ENCODE measurements at places on chromosomes 12 and 14.
A peak's percentile ranks its signal among the peaks of the same experiment; 100 is the strongest.

DNA sequence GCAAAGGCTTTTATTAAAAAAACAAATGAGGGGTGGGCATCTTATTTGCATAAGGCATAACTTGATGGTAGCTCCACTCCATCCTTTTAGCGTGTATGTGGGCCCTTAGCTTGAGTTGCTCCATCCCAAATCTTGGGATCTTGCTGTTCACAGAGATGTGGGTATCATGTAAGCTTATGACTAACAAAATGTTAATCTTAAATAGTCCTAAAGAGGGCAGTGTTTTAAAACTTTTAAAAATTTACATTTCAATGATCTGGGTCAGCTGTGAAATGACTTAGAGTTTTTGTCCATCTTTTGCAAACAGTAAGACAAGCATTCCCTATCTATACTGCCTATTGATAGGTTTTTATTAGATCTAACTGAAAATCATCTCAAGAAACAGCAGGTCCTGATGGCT is 86.0 kb downstream of the SLCO1A2 start:
- peak; percentile 52 for DNase-seq

DNA sequence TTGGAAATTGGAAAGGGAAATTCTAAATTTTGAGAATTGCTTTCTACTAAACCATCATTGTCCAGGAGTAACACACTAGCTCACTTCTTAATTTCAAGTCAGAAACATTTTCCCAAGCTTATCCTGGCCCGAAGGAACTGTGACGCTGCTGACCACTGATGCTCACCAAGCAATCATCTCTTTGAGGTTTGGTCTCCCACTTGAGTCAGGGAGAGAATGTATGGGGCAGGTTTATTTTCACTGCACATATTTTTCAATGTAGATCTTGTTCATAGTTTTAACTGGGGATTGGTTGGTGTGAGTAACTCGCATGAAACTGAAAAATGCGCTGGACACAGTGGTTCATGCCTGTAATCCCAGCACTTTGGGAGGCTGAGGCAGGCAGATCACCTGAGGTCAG is 12.9 kb upstream of the RNASE10 start:
- DNase-seq, result no peak

DNA sequence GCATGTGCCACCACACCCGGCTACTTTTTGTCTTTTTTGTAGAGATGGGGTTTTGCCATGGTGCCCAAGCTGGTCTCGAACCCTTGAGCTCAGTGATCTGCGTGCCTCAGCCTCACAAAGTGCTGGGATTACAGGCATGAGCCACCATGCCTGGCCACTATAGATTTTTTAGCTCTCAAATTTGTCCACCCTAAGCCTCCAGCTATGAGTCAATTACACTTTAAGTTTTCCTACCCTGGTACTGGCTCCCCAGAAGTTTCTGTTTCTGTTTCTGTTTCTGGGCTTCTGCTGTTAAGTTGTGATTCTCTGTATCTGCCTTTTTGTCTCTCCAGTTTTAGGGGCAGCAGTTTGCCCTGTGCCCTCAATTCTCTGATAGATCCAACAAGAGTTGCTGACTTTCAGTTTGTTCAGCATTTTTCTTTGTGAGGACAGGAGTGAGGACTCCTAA is 4.4 kb upstream of the TINF2 start:
- no peak for DNase-seq

DNA sequence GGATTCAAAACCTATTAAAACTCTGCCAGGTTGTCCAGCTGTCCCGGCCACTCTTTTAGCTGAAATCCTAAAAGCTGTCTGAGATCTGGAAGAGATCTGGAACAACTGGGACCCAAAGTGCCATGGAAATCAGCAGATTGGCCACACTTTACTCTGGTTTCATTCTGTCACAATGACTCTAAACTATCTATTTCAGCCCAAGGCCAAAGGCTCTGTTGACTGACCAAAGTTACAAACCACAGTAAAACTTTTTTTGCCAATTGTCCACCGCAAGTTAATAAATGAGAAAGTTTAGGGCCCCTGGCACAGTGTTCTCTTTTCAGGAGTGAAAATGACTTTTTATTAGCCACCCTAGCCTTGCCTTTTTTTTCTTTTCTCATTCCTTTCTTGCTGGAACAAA is 113.4 kb upstream of the CPM start:
- DNase-seq, result no peak

DNA sequence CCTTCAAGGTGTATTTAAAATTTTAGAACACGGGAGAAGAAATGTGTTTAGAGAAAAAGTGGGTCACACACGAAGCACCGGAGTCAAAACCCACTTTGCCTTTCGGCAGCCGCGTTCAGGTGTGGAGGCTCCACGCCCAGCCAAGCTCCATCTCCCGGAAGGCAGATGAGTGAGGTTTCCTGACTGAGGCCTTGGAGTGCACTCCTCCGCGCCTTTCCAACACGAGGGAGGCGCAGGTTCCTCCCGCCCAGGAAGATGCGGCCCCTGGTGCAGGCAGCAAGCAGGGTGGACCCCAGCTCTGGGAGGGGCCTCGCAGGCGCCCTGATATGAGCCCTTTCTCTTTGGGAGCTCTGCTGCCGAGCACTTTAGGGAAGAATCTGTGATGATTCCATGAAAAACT is 22.5 kb downstream of the MTA1 start:
- no peak for DNase-seq

DNA sequence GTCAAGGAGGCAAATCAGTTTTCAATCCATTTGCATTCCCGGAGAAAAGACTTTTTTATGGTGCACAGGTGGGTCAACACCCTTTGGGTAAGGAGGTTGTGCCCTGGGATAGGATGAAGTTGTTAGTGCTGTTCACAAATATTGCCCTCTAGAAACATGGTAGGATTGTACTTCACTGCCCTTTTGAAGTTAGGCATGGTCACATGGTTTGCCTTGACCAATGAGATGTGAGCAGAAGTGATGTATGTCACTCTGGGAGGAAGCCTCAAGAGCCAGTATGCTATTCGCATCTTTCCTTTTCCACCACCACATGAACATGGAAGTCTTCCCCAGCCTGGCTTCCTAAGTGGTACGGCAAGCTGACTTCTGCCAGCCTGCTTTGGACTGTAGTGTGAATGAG is 182.7 kb downstream of the TMX1 start:
- DNase-seq, result no peak

DNA sequence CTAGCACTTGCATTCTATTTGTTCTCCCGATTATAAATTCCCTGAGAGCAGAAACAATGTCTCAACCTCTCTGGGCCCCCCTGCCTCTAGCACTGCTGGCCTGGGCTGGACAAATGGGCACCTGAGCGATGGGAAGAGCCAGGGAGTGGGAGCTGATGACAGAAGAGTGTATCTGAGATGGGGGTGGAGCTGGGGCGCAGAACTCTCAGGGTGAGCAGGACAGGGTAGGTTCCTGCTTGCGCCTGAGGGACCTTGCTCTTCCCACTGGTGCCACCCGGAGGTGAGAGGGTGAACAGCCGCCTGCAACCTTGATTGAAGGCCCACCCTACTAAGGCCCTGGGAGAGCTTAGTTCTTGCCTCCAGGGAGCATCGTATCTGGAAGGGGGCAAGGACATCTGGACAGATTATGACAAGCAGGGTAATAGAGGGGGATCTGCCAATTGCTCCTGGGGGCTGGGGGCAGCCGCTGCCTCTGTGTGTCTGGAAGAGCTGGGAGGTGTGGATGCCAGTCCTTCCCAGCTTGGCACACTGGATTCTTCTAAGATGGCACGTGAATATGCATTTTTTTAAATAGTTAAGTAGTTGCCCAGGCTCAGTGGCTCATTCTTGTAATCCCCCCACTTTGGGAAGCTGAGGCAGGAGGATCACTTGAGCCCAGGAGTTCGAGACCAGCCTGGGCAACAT is 43.0 kb upstream of the TSPAN9 start:
- peak; percentile 66 for DNase-seq

DNA sequence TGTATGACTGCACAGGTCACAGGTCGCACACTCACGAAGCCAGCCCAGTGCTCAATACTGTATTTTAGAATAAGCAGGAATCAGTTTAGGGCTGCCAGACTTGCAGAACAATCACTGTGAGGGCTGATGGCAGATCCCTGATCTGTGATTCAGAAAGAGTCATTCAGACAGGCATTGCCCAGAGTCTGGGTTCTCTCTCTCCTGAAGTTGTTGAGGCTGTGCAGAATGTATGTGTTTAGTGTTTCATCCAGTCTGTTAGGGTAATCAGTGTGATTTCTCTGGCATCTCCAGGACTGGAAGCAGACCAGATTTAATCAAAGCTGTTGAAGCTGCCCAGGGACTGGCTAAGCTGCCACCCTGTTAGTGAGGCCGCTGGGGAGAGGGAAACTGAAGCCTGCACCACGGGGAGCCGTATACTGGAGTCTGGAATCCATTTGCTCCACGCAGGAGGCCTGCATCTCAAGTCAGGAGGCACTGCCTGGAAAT is 69.3 kb downstream of the ETV6 start:
- DNase-seq, result peak; percentile 30

- DNase-seq, result no peak
Observed at GRCh38 chr12:52247622-52248540, 14.8 kb downstream of the KRT7 start.

DNA sequence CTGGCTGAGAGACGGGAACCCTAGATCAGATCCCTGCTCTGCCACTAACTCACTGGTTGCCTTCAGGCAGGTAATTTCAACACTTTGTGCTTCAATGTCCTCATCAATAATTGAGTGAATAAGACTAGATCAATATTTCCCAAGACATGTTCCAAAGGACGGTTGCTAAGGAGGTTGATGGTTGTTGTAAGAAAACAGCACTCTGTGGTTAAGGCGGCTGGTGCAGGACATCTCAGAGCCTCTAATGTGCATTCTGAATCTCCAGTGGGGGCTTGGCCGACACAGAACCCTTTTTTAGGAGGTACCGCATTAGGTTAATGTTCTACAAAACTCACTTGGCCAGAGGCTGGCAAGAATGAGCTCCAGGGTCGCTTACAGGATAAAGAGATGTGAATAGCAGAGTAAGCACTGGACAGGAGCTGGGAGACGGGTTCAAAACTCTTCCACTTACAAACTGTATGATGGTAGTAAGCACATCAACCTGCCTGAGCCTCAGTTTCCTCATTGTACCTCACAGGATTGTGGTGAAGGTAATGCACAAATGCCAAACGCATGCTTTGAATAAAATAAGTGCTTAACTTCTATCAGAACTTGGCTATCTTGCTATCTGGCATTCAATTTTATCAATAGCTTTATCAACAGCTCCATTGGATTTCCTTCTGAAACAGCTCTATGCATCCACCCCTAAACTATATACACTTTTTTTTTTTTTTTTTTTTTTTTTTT is 136.9 kb upstream of the PARP11 start:
- no peak for DNase-seq

GRCh38 chr12:25469368-25469767 is 83.7 kb downstream of the LMNTD1 start:
- DNase-seq, result no peak

- DNase-seq, result no peak
Observed at GRCh38 chr12:65205886-65206285, 36.5 kb downstream of the LEMD3 start.

DNA sequence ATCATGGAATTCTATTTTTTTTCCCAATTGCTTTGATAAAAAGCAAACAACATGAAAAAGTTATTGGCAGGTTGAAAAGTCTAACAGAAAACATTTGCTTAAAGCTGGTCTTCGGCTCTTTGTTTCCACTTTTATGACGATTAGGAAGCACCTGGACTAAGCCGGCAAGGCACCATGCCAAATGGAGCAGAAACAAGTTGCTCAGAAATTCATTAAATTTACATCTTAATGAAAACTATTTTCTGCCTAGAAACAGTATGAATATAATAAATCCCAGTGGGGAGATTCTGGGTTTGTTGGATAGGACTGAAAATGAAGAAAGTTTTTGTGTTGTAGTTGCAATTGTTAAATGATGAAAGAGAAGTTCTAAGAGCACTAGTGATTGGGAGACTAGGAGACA is 51.4 kb upstream of the OR9K2 start:
- DNase-seq, result no peak

GRCh38 chr14:36504771-36505175 is 15.3 kb downstream of the NKX2-1 start:
- no peak for DNase-seq

DNA sequence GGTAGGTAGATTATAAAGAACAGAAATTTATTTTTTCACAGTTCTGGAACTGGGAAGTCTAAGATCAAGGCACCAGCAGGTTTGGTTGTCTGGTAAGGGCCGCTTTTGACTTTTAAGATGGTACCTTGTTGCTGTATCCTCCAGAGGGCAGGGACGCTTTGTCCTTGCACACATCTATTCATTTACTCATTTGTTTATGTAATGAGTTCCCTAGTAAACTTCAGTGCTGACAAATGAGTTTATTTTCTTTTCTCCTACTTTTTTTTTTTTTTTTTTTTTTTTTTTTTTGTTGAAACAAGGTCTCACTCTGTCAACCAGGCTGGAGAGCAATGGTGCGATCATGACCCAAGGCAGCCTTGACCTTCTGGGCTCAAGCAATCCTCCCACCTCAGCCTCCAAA is 195.7 kb downstream of the FBXL14 start:
- no peak for DNase-seq

- no peak for DNase-seq
Observed at GRCh38 chr12:93634416-93634815, 42.8 kb upstream of the CRADD start.

- no peak for DNase-seq
Observed at GRCh38 chr14:72850360-72850759, 43.5 kb downstream of the DPF3 start.

DNA sequence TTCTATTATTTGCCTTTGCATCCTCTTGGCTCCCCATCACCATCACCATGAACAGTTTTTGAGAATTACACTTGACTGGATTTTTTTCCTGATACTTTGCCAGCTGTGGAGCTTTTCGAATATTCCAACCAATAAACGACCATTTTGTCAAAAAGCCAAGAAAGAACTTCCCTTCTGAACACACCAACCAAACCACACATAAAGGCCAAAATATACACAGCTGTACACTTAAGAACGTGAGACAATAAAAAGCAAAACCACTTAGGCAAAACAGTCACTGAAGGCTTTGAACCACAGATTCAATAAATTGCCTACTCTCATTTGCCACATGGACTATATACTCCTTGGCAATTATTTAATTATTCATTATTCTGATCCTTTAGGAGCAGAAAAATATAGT is 1.1 kb downstream of the C14orf93 start:
- DNase-seq, result no peak

GRCh38 chr12:67540920-67541624 is 107.5 kb upstream of the DYRK2 start:
- no peak for DNase-seq

DNA sequence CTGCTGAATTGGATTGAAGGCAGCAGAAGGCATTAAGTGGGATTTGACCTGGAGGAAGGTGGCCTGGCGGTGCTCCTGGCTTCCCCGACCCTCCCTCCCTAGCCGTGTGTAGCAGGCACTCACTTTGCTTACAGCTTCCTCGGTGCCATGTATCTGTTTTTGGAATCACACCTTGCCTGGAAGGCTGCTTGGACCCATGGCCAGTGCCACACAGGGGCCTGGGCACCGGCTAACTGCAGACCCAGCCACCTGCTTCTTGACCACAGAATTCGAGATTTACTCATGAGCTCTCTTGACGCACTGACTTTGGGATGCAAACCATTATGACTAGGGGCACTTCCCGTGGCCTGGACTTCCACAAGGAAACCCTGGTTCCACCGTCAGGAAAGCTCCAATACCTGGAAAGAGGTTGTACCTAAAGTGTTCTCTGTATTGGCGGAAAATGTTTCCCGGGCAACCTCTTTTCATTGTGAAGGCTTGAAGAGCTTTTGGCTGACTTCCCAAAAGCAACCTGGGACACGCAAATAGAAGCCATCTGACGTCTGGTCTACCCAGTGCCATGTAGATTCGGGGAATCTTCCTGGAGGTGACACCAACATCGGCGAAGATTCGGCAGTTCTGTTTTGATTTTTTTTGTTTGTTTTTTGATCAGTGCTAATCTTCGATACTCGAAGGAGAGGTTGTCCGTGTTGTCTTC is 125.6 kb upstream of the RTL1 start:
- no peak for DNase-seq

GRCh38 chr12:126811391-126811790 is 1455.6 kb upstream of the TMEM132C start:
- no peak for DNase-seq

Measured in pons (tissue), 1 donor.